ENCODE measurements at places on chromosomes 2 and 18.

- no peak for DNase-seq
Measured at GRCh38 chr2:50724837-50725236, 307.1 kb downstream of the NRXN1 start.

GRCh38 chr18:56532176-56532840 lies 106.1 kb downstream of the TXNL1 start:
- no peak for DNase-seq

DNA sequence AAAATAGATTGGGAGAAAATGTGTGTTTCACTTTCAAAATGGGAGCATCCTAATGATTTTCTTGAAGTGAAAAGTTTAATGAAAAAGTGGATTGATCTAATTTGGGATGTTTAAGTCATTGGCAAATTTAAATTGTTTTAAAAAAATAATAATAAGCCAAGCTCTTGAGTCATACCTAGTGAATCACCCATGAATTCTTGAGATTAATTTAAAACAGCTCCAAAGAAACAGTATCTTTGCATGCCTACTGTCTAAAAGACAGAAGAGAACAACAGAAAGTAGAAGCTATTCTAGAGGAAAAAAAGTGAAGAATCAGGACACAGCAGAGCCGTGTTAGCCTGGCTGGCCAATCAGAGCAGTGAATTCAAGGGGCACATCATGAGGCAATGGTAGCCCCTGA lies 7.7 kb downstream of the ACVR1C start:
- DNase-seq = no peak

GRCh38 chr2:40433736-40434135 lies 18.2 kb downstream of the SLC8A1 start:
- no peak for DNase-seq

DNA sequence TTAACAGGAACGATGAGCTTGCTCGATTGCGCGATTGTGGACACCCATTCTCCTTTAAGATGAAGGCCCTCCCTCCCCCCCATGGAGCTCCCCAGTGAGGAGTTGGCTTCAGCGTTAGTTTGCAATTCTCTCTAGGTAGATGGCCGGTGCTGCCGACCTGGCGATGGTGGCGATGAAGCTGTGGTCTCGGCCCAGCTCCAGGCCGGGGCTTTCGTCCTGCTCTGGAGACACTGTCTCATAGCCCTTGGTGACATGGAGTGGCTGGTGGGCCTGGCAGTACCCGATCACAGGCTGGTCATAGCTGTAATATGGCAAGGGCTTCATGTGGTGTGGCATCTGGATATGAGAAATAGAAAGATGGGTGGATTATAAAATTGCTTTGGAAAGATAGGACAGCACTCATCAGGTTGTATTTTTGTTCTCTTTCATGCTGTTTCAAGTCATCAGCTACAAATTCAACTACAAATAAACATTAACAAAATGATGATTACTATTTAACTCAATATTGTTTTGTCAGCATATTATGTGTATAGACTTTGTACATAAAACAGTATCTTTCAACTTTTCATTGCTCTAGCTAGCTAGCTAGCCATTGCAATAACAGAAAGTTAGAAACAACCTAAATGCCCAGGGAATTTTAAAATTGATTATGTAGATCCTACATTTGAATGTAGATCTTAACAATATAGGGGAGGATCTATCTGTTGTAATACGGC lies 773.4 kb downstream of the LRRTM4 start:
- DNase-seq = no peak

DNA sequence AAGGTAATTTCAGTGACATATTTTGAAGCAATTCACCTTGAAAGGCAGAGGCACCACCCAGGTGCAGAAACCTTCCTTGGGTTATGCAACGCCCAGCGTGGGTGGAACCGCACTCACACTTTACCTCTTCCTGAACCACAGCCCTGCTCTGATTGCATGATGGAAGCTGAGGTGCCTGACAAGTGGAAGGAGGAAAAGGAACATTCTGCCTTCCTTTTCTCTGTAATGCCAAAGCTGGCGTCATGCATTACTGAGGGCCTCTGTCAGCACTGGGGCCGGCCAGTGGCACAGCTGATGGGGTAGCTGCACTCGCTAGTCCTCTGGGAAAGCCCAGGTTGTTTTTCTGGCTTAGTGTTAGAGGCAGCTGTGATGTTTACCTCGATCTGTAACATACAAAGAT lies 266.5 kb downstream of the NEDD4L start:
- DNase-seq = no peak

GRCh38 chr2:101831351-101831865 lies 133.9 kb downstream of the MAP4K4 start:
- DNase-seq = peak; percentile 85

GRCh38 chr18:54358495-54359040 lies 862 bp downstream of the C18orf54 start:
- peak; percentile 24 for DNase-seq

- no peak for DNase-seq
Measured at GRCh38 chr2:207951734-207952470, 73.4 kb downstream of the PLEKHM3 start.

DNA sequence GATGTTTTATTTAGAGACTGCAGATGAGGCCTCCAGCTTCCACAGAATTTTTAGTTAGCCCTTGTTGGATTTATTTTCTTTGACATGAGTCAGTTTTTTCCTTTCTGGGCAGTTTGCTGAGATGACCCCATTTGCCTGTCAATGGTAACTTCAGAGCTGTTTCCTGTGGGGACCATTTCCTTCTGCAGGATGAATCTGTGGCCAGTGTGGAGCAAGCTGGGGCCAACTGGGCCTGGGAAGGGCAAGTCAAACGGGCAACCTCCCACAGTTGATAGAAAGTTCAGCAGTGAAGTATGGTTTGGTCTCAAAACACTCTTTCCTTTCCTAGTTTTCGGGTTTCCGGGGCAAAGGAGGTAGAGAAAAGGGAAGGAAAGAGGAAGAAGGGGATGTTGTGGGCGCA lies 291.4 kb upstream of the NRP2 start:
- DNase-seq = no peak
